IMR-90 (cell line): ENCODE measurements at places on chromosomes 11 and 22.

- H3K27me3 ChIP-seq: peaks cover 4% of the 10 kb centered on the region; the same call in 1 of the 2 replicates
- H3K27ac ChIP-seq: peak overlapping the region; percentile 83
- peak overlapping the region; percentile 57 for H3K4me3 ChIP-seq
- H3K36me3 ChIP-seq: 0 out of 2 replicates have a peak, but pooled peaks cover 1% of the 10 kb centered on the region
Observed at GRCh38 chr11:2700415-2701211, 819 bp upstream of the KCNQ1OT1 start.

DNA sequence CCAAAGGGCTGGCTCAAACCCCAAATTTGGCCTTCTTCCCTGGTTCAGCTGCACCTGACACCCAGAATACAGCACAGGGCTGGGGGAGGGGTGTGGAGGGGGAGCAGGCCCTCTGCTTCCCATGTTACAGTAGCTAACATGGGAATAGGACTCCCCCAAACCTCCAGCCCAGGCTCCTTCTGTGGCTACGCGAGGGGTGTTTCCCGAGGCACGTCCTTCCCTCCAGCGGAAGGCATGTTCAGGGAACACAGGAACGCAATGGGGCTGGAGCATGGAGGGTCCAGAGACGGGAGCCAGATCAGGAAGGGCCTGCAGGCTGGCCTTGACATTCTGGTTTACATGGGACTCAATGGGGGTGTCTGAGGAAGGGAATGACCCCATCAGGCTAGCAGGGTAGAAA lies 11.8 kb upstream of the IGLL1 start:
- no peaks in the 10 kb centered on the region; the same call in 1 of the 2 replicates for H3K4me1 ChIP-seq
- peaks cover 2% of the 10 kb centered on the region for H3K27me3 ChIP-seq
- H3K4me3 ChIP-seq: no peak overlapping the region
- no peaks in the 10 kb centered on the region for H3K36me3 ChIP-seq
- H3K27ac ChIP-seq: no peak overlapping the region
- no peak for DNase-seq

DNA sequence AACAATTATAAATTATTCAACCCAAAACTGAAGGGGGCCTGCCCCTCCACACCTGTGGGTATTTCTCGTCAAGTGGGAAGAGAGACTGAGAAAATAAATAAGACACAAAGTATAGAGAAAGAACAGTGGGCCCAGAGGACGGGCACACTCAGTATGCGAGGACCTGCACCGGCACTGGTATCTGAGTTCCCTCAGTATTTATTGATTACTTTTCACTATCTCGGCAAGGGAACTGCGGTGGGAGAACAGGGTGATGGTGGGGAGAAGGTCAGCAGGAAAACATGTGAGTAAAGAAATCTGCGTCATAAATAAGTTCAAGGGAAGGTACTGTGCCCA lies 3.2 kb downstream of the C11orf54 start:
- H3K27me3 ChIP-seq: no peaks in the 10 kb centered on the region
- peaks cover 16% of the 10 kb centered on the region for H3K36me3 ChIP-seq
- H3K4me3 ChIP-seq: no peak overlapping the region
- no peak overlapping the region for H3K27ac ChIP-seq
- no peaks in the 10 kb centered on the region for H3K4me1 ChIP-seq

DNA sequence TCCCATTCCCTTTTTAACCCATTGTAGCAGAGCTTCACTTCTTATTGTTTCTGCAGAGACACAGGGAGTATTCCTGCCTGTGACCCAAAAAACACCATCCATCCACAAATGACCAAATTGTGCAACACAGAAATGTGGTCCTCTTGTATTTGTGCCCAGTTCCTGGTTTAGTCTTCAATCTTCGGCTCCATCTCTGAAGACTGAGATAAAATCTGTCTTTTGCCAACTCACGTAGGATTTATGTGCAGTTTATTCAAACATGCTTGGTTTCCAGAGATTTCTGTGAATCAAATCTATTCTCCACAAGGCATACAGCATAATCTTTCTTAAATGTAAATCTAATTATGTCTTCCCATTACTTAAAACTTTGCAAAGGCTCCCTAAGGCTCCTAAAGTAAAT lies 307.0 kb downstream of the AASDHPPT start:
- no peak overlapping the region for H3K27ac ChIP-seq
- no peaks in the 10 kb centered on the region for H3K27me3 ChIP-seq
- no peak for DNase-seq
- H3K4me3 ChIP-seq: no peak overlapping the region
- H3K36me3 ChIP-seq: no peaks in the 10 kb centered on the region; the same call in 1 of the 2 replicates
- no peaks in the 10 kb centered on the region; the same call in 1 of the 2 replicates for H3K4me1 ChIP-seq

DNA sequence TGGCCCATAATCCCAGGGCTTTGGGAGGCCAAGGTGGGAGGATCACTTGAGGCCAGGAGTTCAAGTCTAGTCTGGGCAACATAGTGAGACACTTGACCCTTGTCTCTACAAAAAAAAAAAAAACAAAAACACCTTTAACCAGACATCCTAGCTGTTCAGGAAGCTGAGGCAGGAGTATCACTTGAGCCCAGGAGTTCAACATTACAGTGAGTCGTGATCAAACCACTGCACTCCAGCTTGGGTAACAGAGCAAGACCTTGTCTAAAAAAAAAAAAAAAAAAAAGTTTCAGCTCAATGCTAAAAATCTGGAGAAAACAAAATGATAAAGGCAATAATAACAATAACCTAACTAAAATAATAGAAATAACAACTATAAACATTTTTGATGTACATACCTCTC lies 22.6 kb upstream of the APLP2 start:
- no peak overlapping the region for H3K4me3 ChIP-seq
- H3K36me3 ChIP-seq: no peaks in the 10 kb centered on the region
- peaks cover 3% of the 10 kb centered on the region for H3K4me1 ChIP-seq
- H3K27me3 ChIP-seq: no peaks in the 10 kb centered on the region

- no peak for DNase-seq
- no peak overlapping the region for H3K4me3 ChIP-seq
- no peaks in the 10 kb centered on the region for H3K27me3 ChIP-seq
- no peaks in the 10 kb centered on the region for H3K36me3 ChIP-seq
Observed at GRCh38 chr22:48116871-48117270, 1354.4 kb downstream of the TBC1D22A start.

DNA sequence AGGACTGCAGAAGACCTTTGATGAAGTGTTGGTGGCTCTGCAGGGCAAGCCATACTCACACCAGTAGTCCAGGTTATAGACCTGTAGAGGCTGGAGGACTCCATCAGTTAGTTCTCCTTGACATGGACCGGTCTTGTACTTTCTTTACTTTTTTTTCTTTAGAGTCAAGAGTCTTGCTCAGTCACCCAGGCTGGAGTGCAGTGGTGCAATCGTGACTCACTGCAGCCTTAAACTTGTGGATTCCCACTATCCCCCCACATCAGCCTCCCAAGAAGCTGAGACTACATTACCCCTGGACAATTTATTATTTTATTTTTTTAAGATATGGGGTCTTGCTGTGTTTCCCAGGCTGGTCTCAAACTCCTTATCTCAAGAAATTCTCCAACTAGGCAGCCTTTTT lies 49.6 kb upstream of the E2F8 start:
- no peak overlapping the region for H3K27ac ChIP-seq
- H3K36me3 ChIP-seq: no peaks in the 10 kb centered on the region
- no peak overlapping the region for H3K4me3 ChIP-seq

- no peaks in the 10 kb centered on the region for H3K4me1 ChIP-seq
- H3K4me3 ChIP-seq: no peak overlapping the region
- no peak overlapping the region for H3K27ac ChIP-seq
- no peaks in the 10 kb centered on the region for H3K36me3 ChIP-seq
Observed at GRCh38 chr11:92890846-92891245, 78.6 kb upstream of the MTNR1B start.
